ENCODE measurements at places on chromosomes 13 and 19.

- no peak for DNase-seq
These were observed 277.1 kb downstream of the KLF12 start for GRCh38 chr13:73857106-73857505.

GRCh38 chr19:15123900-15124299, 16.7 kb downstream of the SYDE1 start:
- no peak for DNase-seq

- DNase-seq, result no peak
These were observed 64.9 kb downstream of the EFNB2 start for GRCh38 chr13:106470576-106470975.

DNA sequence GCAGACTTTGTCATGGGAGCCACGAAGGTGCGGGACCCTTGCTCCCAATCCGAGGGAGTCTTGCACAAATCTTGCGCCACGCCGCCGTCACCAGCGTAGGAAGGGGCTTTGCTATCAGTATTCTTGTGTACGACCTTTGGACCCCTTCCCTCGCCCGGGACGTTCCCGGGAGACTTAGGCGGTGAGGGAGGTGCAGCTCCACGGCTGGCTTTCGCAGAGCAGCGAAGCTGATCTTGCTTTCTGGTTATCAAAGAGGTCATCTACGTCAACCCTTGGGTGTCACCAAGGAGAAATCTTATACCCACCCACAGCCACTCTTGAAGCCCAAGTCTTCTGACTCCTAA, 583 bp downstream of the TECR start:
- DNase-seq, result no peak

- DNase-seq, result no peak
These were observed 24.5 kb downstream of the C19orf47 start for GRCh38 chr19:40323705-40324104.

GRCh38 chr19:14033946-14034345, 2.4 kb downstream of the IL27RA start:
- DNase-seq, result no peak

DNA sequence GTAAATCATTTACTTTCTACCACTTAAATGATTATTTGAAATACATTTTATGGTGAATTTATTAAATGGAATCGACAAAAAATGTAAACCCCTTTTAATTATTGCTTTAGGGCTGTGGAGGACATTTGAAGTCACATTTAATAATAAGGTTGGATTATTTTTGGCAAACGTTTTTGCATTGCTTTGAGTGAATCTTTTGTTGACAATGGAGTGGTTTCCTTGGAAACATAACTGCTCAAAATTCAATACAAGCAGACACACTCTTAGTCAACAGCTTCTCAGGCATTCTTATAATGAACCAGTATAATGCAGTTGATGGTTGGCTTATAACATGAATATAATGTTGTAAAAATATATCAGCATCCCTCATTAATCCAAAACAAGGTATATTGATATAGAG, 104.7 kb downstream of the DCLK1 start:
- no peak for DNase-seq

DNA sequence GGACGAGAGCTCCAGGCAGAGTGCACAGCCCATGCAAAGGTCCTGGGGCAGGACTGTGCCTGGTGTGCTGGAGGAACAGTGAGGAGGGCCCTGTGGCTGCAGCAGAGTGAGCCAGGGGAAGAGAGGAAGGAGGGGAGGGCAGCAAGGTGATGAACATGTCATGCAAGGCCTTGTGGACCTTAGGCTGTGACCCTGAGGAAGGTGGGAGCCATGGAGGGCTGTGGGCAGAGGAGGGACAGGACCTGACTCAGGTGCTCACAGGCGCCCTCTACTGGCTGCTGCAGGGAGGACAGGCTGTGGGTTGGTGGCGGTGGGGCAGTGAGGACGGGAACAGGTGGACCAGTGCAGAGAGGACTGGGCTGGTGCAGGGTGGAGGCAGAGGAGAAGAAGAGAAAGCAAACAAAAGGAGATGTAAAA, 170.3 kb downstream of the PTPRS start:
- DNase-seq, result peak; percentile 42

GRCh38 chr19:29860492-29860891, 48.7 kb downstream of the CCNE1 start:
- no peak for DNase-seq

DNA sequence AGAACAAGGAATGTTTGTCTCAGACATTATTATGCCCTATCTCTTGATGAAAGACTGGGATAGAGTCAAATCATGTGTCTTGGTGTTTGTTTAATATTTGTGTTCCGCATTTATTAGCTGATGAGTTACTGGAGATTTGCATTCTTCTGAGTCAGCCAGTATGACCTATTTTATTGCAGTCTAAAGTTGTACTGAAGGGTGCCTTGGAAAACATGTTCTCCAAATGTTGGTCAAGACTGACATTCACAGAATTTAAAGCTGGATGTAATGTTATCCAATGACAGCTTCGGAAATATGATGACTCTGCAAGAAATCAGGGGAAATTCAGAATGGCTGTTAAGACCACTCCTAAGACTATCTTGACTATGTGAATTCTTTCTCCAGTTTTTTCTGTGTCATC, 134.0 kb downstream of the KCNRG start:
- no peak for DNase-seq

- DNase-seq, result no peak
These were observed 29.3 kb downstream of the MIPEP start for GRCh38 chr13:23859904-23860303.

- no peak for DNase-seq
These were observed 215.1 kb downstream of the RBM26 start for GRCh38 chr13:79190932-79191331.

GRCh38 chr13:37709318-37709717, 110.8 kb upstream of the POSTN start:
- DNase-seq, result no peak

- no peak for DNase-seq
These were observed 1261.8 kb downstream of the SLITRK5 start for GRCh38 chr13:88932950-88933349.
